ENCODE measurements at places on chromosomes 12 and 14.

GRCh38 chr12:129294868-129295267 lies 441.6 kb downstream of the GLT1D1 start:
- DNase-seq: no peak

GRCh38 chr14:82029038-82029437 lies 495.4 kb upstream of the SEL1L start:
- no peak for DNase-seq

DNA sequence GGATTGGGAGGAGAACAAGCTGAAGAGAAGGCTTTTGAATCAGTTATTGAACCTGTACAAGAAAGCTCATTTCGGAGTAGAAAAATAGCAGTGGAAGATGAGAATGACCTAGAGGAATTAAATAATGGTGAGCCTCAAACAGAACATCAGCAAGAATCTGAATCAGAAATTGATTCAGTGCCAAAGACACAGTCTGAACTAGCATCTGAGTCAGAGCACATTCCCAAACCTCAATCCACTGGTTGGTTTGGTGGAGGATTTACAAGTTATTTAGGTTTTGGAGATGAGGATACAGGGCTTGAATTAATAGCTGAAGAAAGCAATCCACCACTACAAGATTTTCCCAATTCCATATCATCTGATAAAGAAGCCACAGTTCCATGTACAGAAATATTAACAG lies 13.5 kb downstream of the MIA2 start:
- DNase-seq: no peak

- no peak for DNase-seq
Measured at GRCh38 chr14:37622231-37622923, 26.9 kb downstream of the TTC6 start.

DNA sequence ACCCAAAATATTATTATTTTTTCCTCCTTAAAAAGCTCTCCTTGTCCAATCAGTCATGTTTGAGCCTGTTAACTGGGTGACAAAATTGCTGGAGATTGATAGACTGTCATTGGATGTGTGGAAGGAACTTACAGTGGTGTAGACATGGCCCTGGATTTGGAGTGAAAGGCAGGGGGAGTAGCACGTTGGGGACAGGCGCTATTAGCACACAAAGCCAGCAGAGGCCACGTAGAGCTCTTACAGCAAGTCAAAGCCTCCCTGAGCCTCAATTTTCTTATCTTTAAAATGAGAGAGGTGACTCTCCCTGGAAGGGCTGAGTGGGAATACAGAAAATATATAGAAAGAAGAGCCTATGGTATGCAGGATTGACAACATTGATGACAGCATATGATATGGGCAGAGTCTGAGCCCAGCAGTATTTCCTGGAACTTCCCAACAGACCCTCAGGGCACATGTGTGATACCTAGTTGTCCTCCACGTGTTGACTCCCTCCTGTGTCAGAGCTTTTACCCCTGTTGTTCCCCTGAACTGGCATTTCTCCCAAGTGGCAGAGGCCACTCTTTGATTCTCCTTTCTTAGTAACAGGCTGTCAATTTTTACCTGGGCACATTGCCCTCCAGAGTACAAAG lies 504.9 kb downstream of the VRK1 start:
- DNase-seq: no peak

DNA sequence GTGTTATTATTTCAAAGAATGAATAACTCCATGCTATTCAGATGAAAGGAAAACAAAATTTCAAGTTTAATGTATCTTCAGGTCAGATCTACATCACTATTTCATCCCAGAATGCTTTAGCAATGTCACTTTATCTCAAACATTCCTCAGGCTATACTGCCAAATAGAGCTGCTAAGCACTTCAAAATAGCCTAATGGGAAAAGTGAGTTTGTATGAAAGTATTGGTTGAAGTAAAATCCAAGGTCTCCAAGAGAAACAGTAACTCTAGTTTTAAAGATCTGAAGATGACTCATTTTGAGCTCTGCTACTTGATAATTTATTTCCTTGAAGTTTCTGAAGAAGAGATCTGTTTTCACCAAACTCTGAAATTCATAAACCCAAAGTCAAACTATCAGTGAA lies 466.2 kb upstream of the FOXG1 start:
- no peak for DNase-seq

- DNase-seq: no peak
Measured at GRCh38 chr12:90841336-90841735, 113.6 kb downstream of the CCER1 start.

GRCh38 chr14:89309670-89310177 lies 107.3 kb downstream of the FOXN3 start:
- DNase-seq: no peak

DNA sequence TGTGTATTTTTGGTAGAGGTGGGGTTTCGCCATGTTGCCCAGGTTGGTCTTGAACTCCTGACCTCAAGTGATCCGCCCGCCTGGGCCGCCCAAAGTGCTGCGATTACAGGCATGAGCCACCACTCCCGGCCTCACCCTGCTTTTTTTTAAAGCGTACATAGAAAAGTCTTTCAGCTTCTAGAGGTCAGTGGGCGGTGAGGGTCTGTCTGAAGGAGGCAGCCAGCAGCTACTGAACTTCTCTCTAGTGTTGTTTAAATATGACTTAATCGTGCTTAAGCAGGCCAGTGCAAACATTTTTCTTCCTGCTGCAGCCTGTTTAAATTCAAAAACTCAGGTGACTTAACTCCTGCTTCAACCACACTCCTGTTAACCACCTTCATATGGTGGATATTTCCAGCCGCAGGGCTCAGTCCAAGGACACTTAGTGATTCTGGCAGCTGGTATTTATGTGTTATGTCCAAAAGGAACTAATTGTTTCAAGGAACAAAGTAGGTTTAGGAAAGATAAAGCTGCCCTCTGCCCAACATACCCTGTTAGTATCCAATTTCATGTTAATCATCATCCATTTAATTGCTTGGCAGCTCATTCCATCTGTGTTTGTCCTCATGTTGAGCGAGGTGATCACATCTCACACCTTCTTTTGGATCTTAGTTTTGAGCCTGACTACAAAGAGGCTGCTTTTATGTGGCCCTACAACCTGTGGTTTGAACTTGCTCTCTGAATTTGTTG lies 2.0 kb downstream of the PRKAB1 start:
- DNase-seq: no peak

DNA sequence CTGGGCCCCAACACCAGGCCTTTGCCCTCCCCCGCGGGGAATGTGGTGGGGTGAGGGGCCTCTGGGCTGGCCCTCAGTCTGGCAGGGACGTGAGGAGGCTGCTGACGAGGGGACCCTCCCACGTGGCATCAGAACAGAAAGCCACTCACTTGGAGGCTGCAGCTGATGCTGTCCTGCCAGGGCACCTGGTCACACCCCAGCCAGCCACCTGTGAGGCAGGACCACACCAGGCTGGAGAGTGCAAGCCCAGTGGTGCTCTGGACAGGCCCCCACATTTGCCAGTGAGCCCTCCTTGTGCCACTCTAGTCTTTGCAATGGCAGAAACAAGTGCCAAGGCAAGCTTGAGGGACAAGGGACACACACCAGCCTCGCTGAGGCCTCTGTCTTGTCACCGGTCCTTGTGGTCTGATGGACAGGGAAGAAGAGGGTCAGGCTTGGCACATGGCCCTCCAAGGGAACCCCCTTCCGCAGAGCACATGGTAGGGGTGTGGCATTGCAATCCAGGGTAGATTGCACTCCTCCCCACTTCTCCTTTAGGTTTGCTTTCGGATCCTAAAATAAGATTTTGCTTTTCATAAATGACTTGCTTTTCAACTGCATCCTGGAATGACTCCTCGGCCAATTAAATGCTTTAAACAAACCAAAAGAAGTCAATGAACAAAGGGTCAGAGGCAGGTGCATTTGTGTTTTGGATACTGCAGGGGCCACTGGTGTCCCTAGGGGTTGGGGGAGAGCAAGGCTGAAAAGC lies 53.7 kb downstream of the CCDC88C start:
- DNase-seq: no peak

- DNase-seq: no peak
Measured at GRCh38 chr12:29224572-29224971, 75.5 kb downstream of the FAR2 start.

GRCh38 chr14:52277552-52277951 lies 10.1 kb downstream of the PTGDR start:
- DNase-seq: no peak

DNA sequence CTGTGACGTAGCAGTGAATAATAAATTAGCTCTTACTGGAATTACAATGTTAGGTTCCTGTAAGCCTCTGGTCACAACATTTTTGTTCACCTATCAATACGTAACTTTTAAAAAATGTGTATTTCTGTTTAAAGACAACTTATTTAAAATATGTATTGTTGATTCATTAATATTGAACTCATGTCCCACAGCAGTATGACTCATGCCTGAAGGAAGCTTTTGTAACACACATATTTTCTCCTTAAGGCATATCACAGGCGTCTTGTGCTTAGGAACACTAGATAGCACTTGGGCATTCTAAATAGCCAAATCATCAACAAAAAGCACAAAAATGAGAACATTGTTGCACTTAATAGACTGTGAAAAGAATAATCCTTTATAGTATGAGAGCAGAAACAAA lies 92.5 kb downstream of the GPHN start:
- no peak for DNase-seq

GRCh38 chr12:93972411-93973208 lies 175.8 kb upstream of the PLXNC1 start:
- DNase-seq: no peak

GRCh38 chr12:31740628-31741027 lies 11.8 kb upstream of the AMN1 start:
- DNase-seq: no peak

DNA sequence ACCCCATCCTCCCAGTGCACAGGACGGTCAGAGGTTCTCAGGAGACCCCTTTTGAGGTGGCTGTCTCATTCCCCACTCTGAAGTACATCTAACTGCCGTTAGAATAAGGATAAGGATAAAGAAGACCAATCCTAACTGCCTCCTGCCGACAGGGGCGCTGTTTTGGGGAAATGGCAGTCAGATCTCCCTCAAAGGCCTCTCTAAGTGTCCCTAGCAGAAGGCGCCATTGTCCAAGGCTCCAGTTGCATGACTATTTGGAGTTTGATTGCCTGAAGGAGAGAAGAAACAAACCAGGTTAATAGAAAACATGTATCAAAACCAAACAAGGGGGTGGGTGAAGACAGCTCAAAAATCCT lies 29.1 kb upstream of the KLRB1 start:
- no peak for DNase-seq

DNA sequence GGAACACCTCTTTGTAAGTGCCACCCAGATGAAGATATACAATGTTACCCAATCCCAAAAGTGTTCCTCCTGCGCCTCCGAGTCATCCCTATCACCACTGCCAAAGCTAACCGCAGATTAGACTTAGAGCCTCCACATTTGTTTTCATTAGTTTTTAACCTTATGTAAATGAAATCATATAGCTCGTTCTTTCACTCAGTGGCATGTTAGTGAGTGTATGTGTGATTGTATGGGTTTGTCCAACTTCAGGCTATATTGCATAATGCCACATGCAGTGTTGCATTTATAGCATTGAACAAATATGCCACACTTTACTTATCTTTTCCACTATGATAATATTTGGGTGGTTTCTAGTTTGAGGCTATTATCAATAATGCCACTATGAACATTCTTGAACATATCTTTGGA lies 18.0 kb downstream of the MAP1LC3B2 start:
- no peak for DNase-seq

GRCh38 chr14:26392498-26392897 lies 205.3 kb downstream of the NOVA1 start:
- DNase-seq: no peak

GRCh38 chr14:101808020-101808641 lies 46.6 kb downstream of the PPP2R5C start:
- DNase-seq: no peak

DNA sequence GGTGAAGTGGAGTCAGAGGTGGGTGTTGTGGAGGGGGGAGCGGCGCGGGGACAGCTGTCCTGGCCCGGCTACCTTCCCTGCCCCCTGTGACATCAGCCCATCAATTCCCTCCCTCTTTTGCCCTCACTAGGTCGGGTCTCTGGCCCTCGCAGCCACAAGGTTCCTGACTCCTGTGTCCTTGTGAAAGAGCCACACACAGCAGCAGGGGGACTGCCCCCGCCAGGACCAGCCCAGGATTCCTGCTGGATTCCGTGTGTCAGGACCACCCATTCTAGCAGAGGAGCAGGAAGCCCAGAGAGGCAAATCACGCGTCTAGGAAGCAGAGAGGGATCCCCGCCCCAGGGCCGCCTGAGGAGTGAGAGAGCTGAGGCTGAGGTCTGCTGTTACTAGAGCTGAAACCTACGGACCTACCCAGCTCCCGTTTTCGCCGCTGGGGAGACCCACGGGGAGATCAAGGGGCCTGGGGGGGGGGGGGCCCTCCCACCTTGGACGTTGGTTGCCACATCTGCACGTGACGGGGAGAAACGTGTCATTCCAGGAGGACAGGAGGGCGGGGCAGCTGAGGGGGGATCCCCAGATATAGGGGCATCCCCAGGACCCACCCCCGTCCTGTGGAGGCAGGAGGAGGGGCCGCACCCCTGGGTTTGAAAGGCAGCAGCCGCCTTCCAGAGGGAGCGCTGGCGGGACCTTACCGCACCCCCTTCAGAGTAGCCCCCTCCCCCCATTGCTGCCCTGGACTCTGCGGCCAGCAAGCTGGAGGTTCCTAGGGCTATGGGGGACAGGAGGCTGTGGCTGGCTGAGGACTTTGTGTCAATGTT lies 12.5 kb upstream of the INF2 start:
- DNase-seq: no peak

DNA sequence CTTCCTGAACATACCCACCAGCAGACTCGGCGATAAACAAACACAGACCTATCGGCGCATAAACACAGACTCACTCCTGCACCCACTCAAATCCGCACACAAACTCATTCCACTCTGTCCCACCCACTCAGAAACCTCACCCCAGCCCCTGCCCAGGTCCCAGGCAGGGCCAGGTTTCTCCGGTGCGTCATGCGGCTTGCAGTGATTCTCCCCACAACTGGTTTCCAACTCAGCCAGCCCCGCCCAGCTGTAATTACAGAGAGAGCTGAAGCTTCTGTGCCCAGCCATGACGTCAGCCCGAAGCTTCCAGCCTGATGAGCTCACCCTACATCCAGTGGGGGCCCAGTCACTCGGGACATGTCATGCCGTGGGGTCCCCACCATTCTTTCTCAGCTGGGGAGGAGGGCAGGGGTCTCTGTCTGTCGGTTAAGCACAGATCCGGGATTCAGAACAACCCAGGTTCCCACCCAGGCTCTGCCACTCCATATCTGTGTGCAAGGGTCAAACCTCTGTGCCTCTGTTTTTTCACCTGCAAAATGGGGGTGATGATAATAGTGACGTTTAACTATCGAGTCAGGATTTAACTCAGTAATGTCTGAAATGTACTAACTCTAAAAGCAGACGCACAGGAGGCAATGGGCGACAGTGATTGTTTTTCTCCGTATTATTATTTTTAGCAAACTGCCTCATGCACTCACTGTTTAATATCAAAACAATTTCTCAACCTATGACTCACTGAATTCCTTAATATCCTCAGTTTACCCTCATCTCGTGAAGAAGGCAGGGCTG lies 2.3 kb upstream of the HSPB8 start:
- DNase-seq: no peak

GRCh38 chr12:64820593-64820992 lies 3.9 kb upstream of the TBC1D30 start:
- no peak for DNase-seq

DNA sequence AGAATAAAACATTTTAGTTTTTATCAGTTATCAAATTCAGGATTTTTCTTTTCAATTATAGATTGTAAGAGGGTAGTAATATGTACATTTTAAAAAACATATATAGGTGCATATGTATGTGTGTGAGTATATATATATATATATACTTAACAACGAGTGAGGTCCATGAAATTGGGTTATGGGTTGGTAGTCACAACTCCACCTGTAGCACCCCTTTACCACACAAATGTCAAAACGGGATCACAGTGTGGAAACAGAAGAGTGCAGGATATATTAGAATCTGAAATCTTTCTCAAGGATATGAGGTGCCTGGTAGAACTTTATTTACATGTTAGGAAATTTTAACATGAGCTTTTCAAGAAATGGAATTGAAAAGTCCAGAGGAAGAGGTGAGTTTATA lies 31.3 kb downstream of the MIA2 start:
- DNase-seq: no peak

All from NK-92 treated with Interleukin-12 subunit alpha and Interleukin-12 subunit beta, amount 100 ng/mL, for 24 hours (cell line).